ENCODE measurements at places on chromosomes 2 and 18.
A peak's percentile ranks its signal among the peaks of the same experiment; 100 is the strongest.

DNA sequence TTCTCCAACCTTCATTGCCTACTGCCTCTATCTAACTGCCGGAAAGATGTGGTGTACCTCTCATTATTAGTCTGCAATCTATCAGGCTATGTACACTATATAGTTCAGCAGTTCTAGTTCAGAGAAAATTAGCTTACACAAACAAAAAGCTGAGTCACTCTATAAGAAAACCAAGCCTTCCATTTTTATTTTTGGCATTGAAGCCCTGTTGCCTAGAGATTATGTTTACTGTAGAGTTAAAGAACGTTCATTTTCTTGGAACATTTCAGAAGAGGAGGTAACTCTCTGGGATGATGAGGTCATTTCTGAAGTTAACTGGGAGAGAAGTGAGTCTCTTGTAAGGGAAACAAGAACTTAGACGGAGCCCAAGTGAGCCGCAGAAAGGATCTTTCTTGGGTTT lies 133.5 kb downstream of the FAM124B start:
- DNase-seq, result peak; percentile 64

- DNase-seq, result no peak
Measured at GRCh38 chr2:235857598-235857997, 310.6 kb downstream of the GBX2 start.

DNA sequence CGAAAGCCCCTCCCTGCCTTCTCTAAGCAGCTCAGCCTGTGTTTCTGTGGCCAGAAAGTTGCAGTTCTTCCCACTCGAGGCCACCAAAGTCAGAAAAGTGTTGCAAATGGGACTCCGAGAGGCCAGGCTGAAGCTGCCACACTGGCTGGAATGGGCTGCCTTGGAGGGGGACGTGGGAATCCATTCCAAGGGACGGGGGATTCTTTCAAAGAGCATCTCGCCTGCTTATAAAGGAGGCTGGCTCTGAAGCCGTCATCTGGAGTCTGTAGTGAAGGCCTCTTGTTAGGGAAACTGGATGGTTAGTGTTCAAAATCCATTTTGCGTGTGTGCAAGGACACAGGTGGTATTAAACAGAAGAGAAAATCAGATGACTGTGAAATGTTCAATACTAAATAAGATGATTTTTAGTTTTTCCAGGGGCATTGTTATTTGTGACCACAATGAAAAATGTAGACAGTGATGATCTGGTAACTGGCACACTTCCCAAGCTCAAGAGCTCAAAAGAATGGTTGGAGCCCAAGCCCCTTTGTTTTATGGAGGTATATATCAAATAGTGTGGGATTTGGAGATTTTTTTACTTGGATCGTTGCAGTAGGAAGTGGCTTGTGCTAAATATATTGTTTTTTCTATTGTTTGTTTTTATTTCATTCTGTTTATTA lies 782 bp downstream of the FAM228B start:
- no peak for DNase-seq

- no peak for DNase-seq
Measured at GRCh38 chr18:59650266-59650820, 46.9 kb downstream of the CCBE1 start.

DNA sequence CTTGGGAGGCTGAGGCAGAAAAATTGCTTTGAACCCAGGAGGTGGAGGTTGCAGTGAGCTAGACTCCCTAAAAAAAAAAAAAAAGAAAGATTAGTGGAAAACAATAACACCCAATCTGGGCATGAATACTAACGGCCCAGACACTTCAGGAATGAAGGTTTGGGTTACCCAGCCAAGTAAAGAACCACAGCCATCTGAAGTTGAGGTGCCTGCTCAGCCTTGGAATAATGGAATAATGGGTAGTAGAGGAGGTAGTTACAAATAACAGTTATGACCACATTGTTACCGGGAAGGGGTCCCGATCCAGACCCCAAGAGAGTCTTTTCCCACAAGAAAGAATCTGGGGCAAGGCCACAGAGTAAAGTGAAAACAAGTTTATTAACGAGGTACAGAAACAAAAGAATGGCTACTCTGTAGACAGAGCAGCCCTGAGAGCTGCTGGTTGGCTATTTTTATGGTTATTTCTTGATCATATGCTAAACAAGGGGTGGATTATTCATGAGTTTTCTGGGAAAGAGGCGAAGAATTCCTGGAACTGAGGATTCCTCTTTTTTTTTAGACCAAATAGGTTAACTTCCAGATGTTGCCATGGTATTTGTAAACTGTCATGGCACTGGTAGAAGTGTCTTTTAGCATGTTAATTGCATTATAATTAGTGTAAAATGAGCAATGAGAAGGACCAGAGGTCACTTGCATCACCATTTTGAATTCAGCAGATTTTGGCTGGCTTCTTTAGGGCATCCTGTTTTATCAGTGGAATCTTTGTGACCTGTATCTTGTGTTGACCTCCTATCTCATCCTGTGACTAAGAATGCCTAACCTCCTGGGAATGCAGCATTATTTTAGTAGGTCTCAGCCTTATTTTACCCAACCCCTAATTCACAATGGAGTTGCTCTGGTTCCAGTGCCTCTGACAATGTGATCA lies 96.2 kb upstream of the HAAO start:
- DNase-seq, result no peak

DNA sequence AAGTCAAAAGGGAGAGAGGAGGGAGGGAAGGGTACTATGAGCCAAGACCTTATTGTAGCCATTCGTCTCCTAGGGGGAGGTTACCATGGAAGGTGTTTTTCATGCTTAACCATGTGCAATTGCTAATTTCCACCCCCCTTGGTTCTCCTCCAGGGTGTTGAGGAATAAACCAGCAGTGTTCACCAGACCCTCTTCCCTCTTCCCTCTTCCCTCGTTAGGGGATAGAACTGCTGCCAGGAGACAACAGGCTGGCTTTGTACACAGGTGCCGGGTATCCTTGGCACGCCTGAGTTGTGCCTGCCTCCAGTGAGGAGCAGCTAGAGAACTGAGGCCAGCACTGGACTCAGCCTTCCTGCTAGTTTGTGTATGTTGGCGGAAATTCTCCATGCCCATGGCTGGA lies 41.1 kb upstream of the ARL5A start:
- no peak for DNase-seq

GRCh38 chr2:235695602-235695895 lies 201.7 kb downstream of the AGAP1 start:
- DNase-seq, result no peak

DNA sequence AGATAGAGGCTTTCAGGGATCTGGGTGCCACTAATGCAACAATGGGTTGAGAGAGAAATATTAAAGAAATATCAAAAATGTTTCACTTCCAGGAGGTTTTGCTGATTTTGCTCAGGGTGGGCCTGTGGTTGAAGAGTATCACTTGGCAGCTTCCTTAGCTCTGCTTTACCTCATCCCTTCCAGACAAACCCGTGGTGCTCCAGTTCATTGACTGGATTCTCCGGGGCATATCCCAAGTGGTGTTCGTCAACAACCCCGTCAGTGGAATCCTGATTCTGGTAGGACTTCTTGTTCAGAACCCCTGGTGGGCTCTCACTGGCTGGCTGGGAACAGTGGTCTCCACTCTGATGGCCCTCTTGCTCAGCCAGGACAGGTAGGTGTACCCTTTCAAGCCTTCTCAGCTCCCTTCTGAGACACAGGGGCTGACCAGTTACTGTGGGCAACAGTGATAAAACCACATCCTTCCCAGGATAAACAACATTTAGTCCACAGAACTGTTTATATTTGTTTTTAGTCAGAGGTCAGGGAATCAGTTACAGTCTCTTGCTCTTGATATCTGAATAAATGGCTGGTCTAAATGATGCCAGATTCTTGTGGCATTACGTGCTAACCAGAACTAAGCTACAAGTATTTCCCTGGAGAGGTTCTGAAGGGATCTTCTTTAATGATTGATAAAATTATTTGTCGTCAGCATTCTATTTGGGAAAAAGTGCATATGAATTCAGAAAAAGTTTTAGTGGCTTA lies 7.0 kb downstream of the SLC14A1 start:
- DNase-seq, result peak; percentile 10

DNA sequence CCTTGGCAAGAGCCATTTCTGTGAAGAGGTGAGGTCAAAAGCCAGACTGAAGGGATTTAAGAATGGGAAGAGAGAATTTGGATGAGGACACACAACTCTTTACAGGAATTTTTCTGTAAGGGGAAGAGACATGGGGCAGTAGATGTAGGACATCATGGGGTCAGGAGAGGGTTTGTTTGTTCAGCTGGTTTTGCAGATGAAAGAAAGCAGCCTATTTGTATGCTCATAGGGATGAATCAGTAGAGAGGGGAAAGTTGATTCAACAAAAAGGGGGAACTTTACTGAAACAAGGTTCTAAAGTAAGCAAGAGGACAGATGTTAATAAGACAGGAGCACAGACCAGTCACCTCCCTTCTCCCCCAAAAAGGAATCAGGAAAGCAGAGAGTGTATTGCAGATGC lies 11.2 kb downstream of the SCG2 start:
- no peak for DNase-seq

- DNase-seq, result no peak
Measured at GRCh38 chr2:157900203-157900602, 24.1 kb upstream of the ACVR1 start.

DNA sequence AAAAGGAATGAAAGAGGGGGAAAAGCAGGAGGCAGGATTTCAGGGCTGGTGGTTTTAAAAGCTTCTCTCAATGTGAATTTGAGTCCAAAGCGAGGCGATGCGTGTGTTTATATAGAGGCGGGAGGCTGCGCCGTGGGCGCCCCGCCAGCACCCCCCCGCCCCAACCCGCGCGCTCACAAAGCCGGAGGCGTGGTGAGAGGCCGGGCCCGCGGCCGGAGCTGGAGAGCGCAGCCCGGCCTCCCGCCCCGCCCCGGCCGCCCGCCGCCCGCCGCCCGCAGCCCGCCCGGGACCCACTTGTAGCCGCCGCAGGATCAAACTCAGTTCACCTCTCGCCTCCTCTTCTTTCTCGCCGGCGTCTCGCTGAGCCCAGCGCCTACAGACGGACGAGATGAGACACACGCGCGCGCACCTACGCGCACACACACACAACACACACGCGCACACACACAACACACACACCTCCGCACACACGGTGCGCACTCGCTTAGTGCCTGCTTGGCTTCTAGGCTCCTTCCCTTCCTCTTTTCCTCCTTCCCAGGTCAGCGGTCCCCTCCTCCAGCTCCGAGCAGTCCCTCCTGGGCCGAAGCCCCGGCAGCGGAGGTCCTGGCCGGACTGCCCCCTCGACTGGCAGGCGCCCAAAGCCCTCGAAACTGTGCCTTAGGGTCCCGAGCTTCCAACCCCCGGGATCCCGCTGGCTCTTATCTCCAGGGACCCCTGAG lies 1.3 kb upstream of the CYP26B1 start:
- no peak for DNase-seq

- peak; percentile 84 for DNase-seq
Measured at GRCh38 chr2:234427081-234428061, 69.5 kb downstream of the ARL4C start.

- no peak for DNase-seq
Measured at GRCh38 chr2:64905338-64906024, 83.7 kb upstream of the SLC1A4 start.

GRCh38 chr2:197368412-197368811 lies 57.8 kb upstream of the ANKRD44 start:
- no peak for DNase-seq

DNA sequence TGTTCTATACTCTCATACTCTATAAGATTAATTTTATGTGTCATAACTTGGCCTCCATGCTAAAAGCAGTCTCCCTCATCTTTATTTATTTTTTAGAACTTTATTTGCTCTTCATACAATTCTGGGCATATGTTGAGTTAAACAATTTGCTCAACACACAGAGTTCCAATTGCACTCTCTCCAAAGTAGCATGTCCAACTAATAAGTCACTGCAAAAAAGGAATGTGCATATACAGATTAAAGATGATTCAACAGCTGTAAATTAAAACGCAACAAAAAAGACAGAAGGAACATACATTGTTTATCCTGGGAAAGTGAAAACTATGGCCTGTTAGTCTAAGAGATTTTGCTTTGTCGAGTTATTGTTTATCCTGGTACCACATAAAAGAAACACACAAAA lies 277.7 kb upstream of the ACVR2A start:
- peak; percentile 37 for DNase-seq

- DNase-seq, result no peak
Measured at GRCh38 chr2:223744580-223744979, 92.8 kb downstream of the AP1S3 start.

DNA sequence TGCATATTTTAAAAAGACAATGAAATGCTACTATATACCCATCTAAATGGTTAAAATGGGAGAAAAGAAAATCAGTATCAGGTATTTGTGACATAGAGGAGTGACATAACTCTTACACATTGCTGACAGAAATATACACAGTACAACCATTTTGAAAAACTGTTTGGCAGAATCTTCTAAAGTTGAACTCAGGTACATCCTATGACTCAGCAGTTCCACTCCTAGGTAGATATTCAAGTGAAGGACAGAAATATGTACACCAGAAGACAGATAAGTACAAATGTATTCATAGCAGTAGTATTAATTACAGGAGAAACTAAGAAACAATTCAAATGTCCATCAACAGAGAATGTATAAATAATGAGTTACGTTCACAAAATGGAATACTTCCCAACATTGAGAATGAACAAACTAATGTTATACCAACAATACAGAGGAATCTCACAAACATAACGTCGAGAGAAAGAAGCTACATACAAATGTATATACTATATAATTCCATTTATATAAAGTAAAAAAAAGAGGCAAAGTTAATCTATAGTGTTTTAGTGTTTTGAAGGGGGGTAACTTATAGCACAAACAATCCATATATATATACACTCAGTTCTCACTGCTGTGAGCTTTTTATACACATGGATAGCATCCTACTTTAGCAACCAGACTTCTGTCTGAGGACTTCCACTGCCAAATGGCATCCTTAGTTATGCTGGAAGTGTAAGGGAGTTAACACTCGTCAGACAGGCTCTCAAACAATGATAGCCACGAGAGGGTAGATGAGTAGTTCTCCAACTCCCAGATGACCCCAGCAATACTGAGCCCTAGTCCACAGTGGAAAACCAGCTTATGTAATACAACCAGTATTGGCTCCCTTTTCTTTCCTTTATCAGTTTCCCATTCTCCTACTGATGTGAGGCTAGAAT lies 172.5 kb downstream of the NBAS start:
- no peak for DNase-seq

- DNase-seq, result no peak
Measured at GRCh38 chr2:72886505-72887031, 640 bp upstream of the SPR start.

- no peak for DNase-seq
Measured at GRCh38 chr2:230890646-230891045, 25.9 kb downstream of the ITM2C start.

DNA sequence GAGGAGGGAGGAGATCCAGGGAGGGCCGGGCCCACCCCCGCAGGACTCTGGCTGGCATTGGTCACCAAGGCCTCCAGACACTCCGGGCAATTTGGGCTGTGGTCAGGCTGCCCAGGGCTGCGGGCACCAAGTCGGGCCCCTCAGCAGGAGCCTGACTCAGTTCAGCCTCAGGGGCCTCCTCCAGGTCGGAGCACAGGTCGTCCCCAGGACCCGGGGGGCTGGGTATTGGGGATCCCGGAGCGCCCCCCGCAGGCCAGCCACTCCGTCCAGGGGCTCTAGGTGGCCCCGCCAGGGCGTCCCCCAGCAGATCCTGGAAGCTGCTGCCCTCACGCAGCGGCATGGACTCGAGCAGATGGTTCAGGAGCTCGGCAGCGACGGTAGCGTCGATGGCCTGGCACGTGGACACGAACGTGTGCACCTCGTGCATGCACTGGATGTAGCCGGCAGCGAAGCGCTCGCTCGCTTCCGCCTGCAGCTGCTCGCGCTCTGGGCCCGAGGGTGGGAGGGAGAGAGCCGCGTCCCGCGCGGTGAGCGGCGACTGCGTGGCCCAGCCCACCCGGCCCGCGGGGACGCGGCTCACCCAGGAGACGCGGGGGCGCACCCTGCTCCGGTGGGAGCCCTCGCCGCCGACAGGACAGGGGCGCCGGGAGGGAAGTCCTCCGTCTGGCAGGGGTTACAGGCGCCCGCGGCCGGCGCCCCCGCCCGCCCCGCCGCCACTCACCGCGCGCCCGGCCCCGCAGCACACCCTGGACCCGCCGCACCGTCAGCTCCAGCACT lies 884 bp downstream of the HES6 start:
- no peak for DNase-seq

Measured in fibroblast of skin of left biceps (primary cell).